ENCODE measurements at places on chromosomes 5 and 9. TPM values are rescaled to one million over a fixed set of nuclear protein-coding genes. Genes with fewer than 3 reads are reported as not detected.

DNA sequence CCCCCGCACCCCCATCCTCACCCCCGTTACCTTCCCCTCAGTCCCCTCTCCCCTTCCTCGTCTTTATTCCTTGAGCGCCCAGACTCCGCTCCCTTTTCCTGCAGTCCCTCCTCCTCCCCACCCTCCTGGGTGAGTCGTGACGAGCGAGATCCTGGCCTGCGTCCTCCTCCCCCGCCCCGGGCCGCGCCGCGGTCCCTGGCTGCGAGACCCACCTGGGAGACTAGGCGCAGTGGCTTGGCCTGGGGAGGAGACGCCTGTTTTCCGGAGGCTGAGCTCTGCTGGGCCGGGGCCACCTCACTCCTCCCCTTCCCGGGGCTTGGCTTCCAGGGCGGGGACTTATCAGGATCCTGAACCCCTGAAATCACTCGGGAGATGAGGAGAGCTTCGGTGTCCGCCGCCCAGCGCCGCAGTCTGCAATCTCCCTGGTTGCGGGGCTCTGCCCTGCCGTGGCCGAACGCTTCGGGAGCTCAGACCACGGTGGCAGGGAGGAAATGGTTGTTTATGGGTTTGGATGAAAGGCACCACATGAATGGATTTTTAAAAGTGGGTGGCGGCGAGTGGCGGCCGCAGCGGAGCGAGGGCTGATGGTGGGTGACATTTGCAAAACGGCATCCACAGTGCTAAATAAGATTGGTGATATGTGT lies 984 bp downstream of the STXBP1 start:
- H3K27me3 ChIP-seq: peaks cover 15% of the 10 kb centered on the region
- H3K27ac ChIP-seq: peak overlapping the region; percentile 91
- DNase-seq: peak; percentile 65
- H3K4me3 ChIP-seq: peak overlapping the region; percentile 98

- peaks cover 11% of the 10 kb centered on the region for H3K36me3 ChIP-seq
- H3K4me1 ChIP-seq: peaks cover 44% of the 10 kb centered on the region
- H3K27me3 ChIP-seq: peaks cover 12% of the 10 kb centered on the region
- H3K27ac ChIP-seq: peak overlapping the region; percentile 98
- peak overlapping the region; percentile 100 for H3K4me3 ChIP-seq
- no peak for DNase-seq
These were observed 545 bp downstream of the HMGCS1 start for GRCh38 chr5:43312699-43313034.

DNA sequence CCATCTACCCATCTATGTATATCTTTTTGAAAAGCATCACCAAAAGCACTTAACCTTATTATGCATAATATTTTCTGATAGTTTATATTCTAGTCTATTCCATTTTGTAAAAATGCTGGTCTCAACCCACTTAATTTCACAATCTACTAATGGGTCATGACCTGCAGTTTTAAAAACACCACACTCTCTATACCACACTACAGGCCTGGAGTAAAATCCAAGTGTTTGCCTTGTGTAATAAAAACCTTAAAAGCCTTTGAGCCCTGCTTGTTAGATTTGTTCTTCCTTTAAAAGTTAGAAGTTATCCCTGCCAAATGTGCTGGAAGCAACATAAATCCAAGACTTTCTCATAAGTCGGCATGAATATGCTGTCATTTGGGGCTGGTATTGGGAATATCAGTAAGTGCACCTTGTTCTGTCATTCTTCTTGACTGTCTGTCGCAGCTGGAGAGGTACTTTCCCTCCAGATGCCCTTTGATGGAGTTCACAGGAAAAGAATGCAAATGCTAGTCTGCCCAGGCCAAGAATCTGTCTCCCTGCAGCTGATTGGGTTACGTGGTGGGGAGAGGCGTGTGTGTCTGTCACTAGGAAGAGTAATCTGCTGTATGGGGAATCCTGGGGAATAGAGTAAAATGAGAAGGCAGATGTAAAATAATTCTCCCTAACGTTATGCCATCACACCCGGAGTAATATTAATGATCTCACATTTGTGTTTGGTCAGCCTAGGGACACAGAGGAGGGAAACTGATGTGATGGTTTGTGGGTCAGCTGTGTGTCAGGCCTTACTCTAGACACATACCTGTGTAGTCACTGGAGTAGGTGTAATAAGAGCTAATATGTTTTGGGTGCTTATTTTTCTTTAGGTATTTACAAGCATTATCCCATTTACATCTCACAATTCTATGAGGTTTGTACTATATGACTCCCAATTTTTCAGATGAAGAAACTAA lies 79.4 kb downstream of the ZNF366 start:
- no peak for DNase-seq
- H3K36me3 ChIP-seq: no peaks in the 10 kb centered on the region
- H3K4me3 ChIP-seq: no peak overlapping the region
- H3K27ac ChIP-seq: no peak overlapping the region

- DNase-seq: no peak
- H3K4me1 ChIP-seq: no peaks in the 10 kb centered on the region
- no peak overlapping the region for H3K27ac ChIP-seq
- H3K4me3 ChIP-seq: no peak overlapping the region
- no peaks in the 10 kb centered on the region for H3K36me3 ChIP-seq
- no peaks in the 10 kb centered on the region for H3K27me3 ChIP-seq
These were observed 832.9 kb upstream of the DMAC1 start for GRCh38 chr9:8632493-8632892.

- H3K4me1 ChIP-seq: no peaks in the 10 kb centered on the region
- DNase-seq: no peak
- H3K27me3 ChIP-seq: no peaks in the 10 kb centered on the region
- H3K36me3 ChIP-seq: no peaks in the 10 kb centered on the region
- no peak overlapping the region for H3K4me3 ChIP-seq
- no peak overlapping the region for H3K27ac ChIP-seq
These were observed 821.3 kb upstream of the TYRP1 start for GRCh38 chr9:11871852-11872251.

- H3K27ac ChIP-seq: no peak overlapping the region
- H3K4me3 ChIP-seq: no peak overlapping the region
- peaks cover 19% of the 10 kb centered on the region for H3K36me3 ChIP-seq
These were observed 19.5 kb downstream of the C5orf52 start for GRCh38 chr5:157690690-157691433.

GRCh38 chr5:91824406-91824805 lies 441.3 kb upstream of the ARRDC3 start:
- H3K27ac ChIP-seq: no peak overlapping the region
- no peak for DNase-seq
- no peak overlapping the region for H3K4me3 ChIP-seq

PCDHB5 gene
- total RNA-seq: 7.8 TPM
